ENCODE measurements at places on chromosomes 11 and 22.

DNA sequence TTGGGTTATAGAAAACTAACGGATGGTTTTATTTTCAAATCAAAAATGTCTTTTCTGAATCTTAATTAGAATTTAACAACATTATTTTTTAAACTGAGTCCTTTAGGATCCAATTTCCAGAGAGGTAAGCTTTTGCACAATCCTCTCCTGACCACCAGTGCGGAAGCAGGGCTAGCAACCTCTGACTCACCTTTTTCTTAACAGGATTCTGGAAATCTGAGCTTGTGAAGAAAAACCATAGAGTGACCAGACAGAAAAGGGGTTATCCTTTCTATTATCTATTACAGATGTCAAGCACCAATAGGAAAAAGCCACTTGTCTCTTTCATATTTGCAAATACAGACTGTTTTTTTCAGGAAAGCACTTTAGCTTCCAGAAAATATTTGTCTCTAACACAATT lies 25.3 kb downstream of the ALG9 start:
- peaks cover 2% of the 10 kb centered on the region for H3K36me3 ChIP-seq
- no peak overlapping the region for H3K27ac ChIP-seq
- H3K27me3 ChIP-seq = no peaks in the 10 kb centered on the region
- DNase-seq = no peak

- no peak overlapping the region for H3K27ac ChIP-seq
- no peaks in the 10 kb centered on the region for H3K4me1 ChIP-seq
- DNase-seq = no peak
- H3K27me3 ChIP-seq = no peaks in the 10 kb centered on the region
- no peak overlapping the region for H3K4me3 ChIP-seq
Observed at GRCh38 chr11:36426226-36426848, 83.7 kb downstream of the TRAF6 start.

GRCh38 chr11:3894128-3894731 lies 38.8 kb downstream of the STIM1 start:
- H3K27ac ChIP-seq = no peak overlapping the region
- no peaks in the 10 kb centered on the region for H3K36me3 ChIP-seq
- H3K27me3 ChIP-seq = no peaks in the 10 kb centered on the region
- no peak for DNase-seq

- no peaks in the 10 kb centered on the region for H3K36me3 ChIP-seq
- peak; percentile 46 for DNase-seq
- peaks cover 35% of the 10 kb centered on the region for H3K4me1 ChIP-seq
- H3K27ac ChIP-seq = peak overlapping the region; percentile 96
- H3K4me3 ChIP-seq = peak overlapping the region; percentile 87
Observed at GRCh38 chr11:9574622-9575259, 1.3 kb downstream of the WEE1 start.

GRCh38 chr11:118619444-118620197 lies 12.2 kb downstream of the PHLDB1 start:
- H3K27me3 ChIP-seq = no peaks in the 10 kb centered on the region
- peak overlapping the region; percentile 93 for H3K27ac ChIP-seq
- no peak for DNase-seq
- H3K4me3 ChIP-seq = no peak overlapping the region
- peaks cover 65% of the 10 kb centered on the region for H3K4me1 ChIP-seq
- no peaks in the 10 kb centered on the region for H3K36me3 ChIP-seq

- H3K36me3 ChIP-seq = no peaks in the 10 kb centered on the region
- no peaks in the 10 kb centered on the region for H3K27me3 ChIP-seq
- no peak overlapping the region for H3K27ac ChIP-seq
Observed at GRCh38 chr22:49179175-49179574, 648.5 kb downstream of the BRD1 start.

DNA sequence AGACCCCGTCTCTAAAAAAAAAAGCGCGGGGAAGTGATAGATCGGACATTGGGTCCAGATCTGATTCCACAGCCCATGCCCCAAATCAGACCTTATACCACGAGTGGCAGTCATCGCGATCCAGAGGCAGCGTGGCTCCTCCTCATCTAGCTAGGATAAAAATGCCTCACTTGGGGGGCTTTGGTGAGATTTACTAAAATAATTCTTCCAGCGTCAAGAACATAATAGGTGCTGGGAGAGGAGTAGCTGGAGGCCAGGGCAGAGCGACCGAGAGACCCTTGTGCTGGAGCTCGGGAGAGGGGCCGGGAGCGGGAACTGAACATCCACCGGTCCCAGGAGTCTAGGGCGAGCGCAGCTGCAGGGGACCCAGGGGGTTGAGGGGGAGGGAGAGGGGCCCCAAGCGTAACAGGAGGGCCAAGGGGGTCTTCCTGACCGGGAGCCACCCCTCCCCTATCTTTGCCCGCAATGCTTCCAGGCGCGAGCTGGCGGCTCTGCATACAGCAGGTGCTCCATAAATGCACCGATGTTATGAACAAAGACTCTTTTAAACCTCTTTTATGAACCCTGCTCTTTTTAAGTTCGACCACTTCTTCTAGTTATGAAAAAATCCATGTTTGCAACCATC lies 823 bp upstream of the CPT1A start:
- peaks cover 42% of the 10 kb centered on the region for H3K4me1 ChIP-seq
- DNase-seq = no peak
- H3K27me3 ChIP-seq = 0 out of 2 replicates have a peak, but pooled peaks cover 1% of the 10 kb centered on the region
- H3K27ac ChIP-seq = no peak overlapping the region
- no peaks in the 10 kb centered on the region for H3K36me3 ChIP-seq
- H3K4me3 ChIP-seq = no peak overlapping the region

DNA sequence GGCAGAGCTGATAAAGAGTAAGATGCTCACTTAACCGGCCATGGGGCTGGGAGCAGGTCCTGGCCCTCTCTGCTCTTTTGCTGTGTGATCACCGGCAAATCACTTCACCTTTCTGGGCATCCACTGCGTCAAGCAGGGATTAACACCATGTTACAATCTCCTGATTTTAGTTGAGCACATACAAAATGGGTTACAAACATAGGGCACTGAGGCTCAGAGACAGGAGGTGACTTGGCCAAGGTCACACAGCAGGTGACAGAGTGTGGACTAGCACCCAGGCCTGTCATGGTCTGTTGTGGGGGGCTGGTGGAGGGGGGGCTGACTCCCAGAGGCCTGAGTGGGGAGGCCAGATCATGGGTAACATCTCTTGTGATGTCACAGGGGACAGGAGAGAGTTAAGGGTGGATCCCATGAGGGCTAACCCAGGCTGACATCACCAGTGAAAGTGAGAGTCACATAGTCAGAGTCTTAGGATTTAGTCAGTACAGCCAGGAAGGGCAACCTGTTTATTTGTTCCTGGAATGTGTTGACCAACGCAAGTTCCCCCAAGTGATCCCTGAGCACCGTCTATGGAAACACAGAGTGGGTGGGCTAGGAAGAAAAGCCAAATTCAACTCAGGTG lies 27.8 kb downstream of the GDPD5 start:
- peaks cover 40% of the 10 kb centered on the region for H3K4me1 ChIP-seq
- no peaks in the 10 kb centered on the region for H3K36me3 ChIP-seq
- no peak overlapping the region for H3K27ac ChIP-seq
- H3K4me3 ChIP-seq = no peak overlapping the region
- H3K27me3 ChIP-seq = no peaks in the 10 kb centered on the region

- no peak overlapping the region for H3K27ac ChIP-seq
- no peak for DNase-seq
- no peaks in the 10 kb centered on the region for H3K4me1 ChIP-seq
Observed at GRCh38 chr11:18623707-18624106, 10.4 kb downstream of the SPTY2D1 start.

GRCh38 chr11:534396-535209 lies 773 bp downstream of the HRAS start:
- H3K4me1 ChIP-seq = peaks cover 9% of the 10 kb centered on the region
- H3K36me3 ChIP-seq = peaks cover 3% of the 10 kb centered on the region

- peaks cover 2% of the 10 kb centered on the region for H3K27me3 ChIP-seq
- H3K36me3 ChIP-seq = no peaks in the 10 kb centered on the region
- no peak overlapping the region for H3K4me3 ChIP-seq
- H3K27ac ChIP-seq = no peak overlapping the region
- H3K4me1 ChIP-seq = no peaks in the 10 kb centered on the region
- no peak for DNase-seq
Observed at GRCh38 chr11:117595440-117595839, 201.6 kb downstream of the DSCAML1 start.

- no peak overlapping the region for H3K4me3 ChIP-seq
- no peak overlapping the region for H3K27ac ChIP-seq
- H3K4me1 ChIP-seq = peaks cover 26% of the 10 kb centered on the region
- no peak for DNase-seq
- H3K36me3 ChIP-seq = no peaks in the 10 kb centered on the region
Observed at GRCh38 chr11:34633640-34633989, 12.7 kb downstream of the EHF start.

DNA sequence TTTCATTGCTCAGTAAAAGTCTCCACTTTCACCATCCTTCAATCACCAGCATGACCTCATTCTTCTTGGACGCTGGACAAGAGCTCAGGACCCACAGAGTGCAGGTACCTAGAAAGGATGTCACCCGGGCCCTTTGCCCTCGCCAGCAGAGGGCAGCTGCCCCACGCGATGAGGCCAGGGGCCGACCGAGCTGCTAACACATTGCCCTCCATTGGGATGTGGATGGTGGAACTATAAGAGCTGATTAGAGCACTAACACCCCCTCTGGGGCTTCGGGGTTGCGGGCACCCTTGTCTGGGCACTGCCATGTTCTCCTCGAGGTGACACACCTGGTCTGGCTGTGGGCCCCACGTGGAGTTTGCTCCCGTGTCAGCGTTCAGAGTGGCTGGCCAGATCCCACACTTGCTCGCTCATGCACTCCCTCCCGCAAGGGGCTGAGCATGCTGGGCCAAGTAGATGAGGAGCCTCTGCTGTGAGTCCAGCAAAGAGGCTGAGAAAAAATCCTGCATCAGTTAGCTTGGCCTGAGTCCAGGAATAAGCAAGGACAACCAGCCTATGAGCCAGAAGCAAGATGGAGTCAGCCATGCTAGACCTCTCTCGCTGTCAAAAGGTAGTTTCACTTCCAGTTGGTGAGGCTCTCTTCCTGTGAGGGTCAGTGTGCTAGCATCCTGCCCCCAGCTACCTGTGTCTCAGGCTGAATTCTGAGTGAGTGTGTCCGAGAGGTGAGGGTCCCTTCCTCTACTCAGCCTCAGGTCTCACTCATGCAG lies 9.8 kb downstream of the KRTAP5-6 start:
- H3K27ac ChIP-seq = no peak overlapping the region
- peak; percentile 20 for DNase-seq
- H3K4me3 ChIP-seq = no peak overlapping the region
- no peaks in the 10 kb centered on the region for H3K27me3 ChIP-seq
- peaks cover 9% of the 10 kb centered on the region for H3K4me1 ChIP-seq

GRCh38 chr22:46775850-46776826 lies 13.7 kb downstream of the TBC1D22A start:
- no peaks in the 10 kb centered on the region for H3K27me3 ChIP-seq
- no peaks in the 10 kb centered on the region for H3K36me3 ChIP-seq
- H3K4me3 ChIP-seq = no peak overlapping the region
- peak overlapping the region; percentile 84 for H3K27ac ChIP-seq
- peak; percentile 53 for DNase-seq
- peaks cover 38% of the 10 kb centered on the region for H3K4me1 ChIP-seq

GRCh38 chr22:37204045-37204655 lies 8.1 kb downstream of the SSTR3 start:
- H3K4me3 ChIP-seq = no peak overlapping the region
- H3K4me1 ChIP-seq = peaks cover 15% of the 10 kb centered on the region
- H3K27me3 ChIP-seq = no peaks in the 10 kb centered on the region
- no peaks in the 10 kb centered on the region for H3K36me3 ChIP-seq

GRCh38 chr11:107818491-107818890 lies 40.1 kb downstream of the SLC35F2 start:
- no peaks in the 10 kb centered on the region for H3K36me3 ChIP-seq
- H3K27me3 ChIP-seq = no peaks in the 10 kb centered on the region
- H3K27ac ChIP-seq = no peak overlapping the region
- H3K4me1 ChIP-seq = peaks cover 5% of the 10 kb centered on the region
- DNase-seq = no peak

DNA sequence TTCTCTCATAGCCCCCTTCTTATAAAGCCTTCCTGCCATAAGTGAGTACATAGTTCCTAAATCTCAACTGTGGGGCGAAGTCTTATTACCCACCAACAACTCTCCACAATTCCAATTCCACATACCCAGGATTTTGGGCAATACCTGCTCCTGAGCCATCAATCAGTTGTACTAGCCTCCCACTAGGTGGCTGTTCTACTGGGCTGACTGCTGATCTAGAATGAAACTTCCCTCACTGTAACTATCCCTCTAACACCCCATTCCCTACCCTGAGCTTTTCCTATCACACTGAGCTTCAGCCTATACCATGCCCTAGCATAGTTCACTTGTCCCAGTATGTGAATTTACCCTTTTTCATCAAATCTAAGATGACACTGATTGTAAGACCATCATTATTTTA lies 52.5 kb downstream of the RRAS2 start:
- H3K4me3 ChIP-seq = no peak overlapping the region
- peaks cover 36% of the 10 kb centered on the region for H3K4me1 ChIP-seq
- no peak for DNase-seq
- H3K27ac ChIP-seq = no peak overlapping the region
- no peaks in the 10 kb centered on the region for H3K27me3 ChIP-seq

GRCh38 chr11:114243461-114244372 lies 52.5 kb upstream of the NNMT start:
- H3K36me3 ChIP-seq = no peaks in the 10 kb centered on the region
- H3K27me3 ChIP-seq = no peaks in the 10 kb centered on the region
- no peak overlapping the region for H3K4me3 ChIP-seq
- H3K27ac ChIP-seq = no peak overlapping the region
- no peaks in the 10 kb centered on the region for H3K4me1 ChIP-seq

DNA sequence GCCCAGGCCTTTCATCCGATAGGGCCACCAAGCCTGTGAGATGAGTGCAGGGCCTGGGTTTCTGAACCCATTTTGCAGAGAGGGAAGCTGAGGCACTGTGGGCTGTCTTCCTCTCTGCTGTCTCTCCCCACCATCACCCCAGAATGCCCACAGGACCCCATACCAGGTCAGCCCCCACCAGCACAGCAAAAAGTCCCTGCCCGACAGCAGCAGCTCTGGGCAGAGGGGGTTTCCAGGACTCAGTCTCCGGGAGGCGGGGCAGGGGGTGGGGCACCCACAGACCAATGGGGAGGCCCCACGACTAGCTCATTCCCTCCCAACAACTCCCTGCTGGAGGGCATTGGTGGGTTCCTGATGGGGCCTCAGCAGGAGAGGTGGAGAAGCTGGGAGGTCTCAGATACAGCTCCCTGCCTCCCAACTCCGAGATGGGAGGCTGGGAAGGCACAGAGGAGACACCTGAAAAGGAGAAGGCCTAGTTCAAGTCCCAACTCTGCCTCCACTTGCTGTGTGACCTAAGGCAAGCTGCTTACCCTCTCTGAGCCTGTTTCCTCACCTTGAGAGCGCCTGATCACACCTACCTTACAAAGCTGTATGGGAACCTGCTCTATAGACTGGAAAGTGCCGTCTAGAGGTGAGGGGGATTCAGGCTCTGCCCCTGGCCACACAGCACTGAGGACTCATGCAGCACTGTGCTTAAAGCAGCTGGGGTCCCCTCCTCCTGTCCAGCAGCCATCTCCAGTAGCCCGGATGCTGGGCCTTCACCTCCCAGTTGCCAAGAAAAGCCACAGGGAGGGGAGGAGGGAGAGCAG lies 3.5 kb downstream of the CBX7 start:
- H3K27me3 ChIP-seq = peaks cover 2% of the 10 kb centered on the region
- H3K36me3 ChIP-seq = no peaks in the 10 kb centered on the region
- H3K27ac ChIP-seq = no peak overlapping the region
- H3K4me3 ChIP-seq = no peak overlapping the region
- no peak for DNase-seq
